ENCODE measurements at places on chromosomes 1 and 21.

DNA sequence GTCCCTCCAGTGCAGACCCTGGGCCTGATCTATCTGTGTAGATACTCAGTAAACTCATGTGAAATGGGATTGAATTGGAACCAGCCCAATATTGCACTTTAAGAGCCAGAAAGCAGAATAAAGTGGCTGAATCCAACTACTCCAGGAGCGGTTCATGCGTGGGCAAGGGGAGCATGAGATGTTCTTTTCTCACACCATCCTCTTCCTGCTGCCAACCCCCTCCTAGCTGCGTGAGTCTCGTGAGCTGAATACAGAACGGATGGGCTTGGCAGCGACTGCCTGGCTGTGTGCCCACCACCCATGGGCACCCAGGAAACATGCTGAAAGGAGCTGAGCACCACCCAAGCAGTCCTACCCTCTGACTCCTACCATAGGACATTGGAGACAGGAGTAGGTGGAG lies 128.3 kb downstream of the ELAVL4 start:
- no peak for DNase-seq

DNA sequence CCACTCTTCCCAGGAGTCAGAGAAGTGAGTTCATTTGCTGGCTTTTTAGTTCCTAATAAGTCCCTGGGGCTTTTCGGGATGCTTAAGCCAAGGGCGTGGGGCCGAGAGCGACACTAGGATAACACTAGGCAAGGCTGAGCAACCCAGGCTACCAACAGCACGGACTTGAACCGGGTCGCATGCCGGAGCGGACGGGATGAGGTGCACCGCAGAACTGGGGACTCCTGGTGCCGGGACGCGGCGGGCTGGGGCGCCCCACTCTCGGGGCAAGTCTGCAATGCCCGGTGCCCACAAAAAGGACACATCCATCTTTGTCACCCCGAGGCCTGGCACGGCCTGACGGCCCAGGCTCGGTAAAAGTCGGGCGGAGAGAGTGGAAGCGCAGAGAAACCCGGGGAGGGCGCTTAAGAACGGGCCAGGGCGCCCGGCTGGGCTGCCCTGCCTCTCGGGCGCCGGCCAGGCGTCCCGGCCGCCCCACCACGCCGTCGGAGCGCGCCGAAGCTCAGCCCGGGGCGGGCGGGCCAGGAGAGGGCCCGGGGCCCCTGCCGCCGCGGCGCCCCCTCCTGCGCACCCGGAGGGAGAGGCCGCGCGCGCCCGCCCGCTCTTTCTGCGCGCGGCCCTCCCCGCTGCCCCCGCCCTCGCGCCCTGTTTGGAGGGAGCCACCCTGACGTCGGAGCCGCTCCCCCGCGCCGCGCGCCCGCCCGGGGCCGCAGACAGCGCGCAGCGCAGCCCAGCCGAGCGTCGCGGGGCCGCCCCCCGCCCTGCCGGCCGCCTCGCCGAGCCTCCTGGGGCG lies at the start of gene NBL1:
TSS of gene NBL1 (plus strand) at position 710 of the 793 bp plus-strand sequence. CDS start 10,720 bp downstream, outside the sequence.
- DNase-seq, result peak; percentile 41

GRCh38 chr1:111904478-111905218 lies 84.8 kb downstream of the KCND3 start:
- no peak for DNase-seq

GRCh38 chr1:234684856-234685255 lies 74.9 kb upstream of the IRF2BP2 start:
- DNase-seq, result no peak

DNA sequence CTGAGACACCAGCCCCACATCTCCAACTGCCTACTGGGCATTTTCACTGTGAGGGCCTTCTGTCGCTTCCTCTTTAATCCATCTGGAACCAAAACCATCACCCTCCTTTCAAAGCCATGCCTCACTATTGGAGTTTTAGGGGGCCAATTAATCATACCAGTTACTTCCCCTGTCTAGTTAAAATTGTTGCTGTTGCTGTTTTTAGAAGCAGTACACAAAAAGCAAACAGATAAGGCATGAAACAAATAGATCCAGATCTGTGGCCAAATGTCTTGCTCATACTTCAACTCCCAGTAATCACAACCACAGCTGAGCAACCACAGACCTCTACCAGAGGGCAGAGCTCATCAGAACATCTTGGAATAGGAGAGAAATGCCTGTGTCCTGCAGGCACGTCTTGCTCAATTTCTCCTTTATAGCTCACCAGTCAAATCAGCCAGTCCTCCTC lies 133.8 kb upstream of the C1orf105 start:
- DNase-seq, result no peak

GRCh38 chr1:112083487-112083886 lies 94.0 kb upstream of the KCND3 start:
- no peak for DNase-seq

GRCh38 chr1:10471411-10472219 lies 714 bp downstream of the DFFA start:
- DNase-seq, result no peak

DNA sequence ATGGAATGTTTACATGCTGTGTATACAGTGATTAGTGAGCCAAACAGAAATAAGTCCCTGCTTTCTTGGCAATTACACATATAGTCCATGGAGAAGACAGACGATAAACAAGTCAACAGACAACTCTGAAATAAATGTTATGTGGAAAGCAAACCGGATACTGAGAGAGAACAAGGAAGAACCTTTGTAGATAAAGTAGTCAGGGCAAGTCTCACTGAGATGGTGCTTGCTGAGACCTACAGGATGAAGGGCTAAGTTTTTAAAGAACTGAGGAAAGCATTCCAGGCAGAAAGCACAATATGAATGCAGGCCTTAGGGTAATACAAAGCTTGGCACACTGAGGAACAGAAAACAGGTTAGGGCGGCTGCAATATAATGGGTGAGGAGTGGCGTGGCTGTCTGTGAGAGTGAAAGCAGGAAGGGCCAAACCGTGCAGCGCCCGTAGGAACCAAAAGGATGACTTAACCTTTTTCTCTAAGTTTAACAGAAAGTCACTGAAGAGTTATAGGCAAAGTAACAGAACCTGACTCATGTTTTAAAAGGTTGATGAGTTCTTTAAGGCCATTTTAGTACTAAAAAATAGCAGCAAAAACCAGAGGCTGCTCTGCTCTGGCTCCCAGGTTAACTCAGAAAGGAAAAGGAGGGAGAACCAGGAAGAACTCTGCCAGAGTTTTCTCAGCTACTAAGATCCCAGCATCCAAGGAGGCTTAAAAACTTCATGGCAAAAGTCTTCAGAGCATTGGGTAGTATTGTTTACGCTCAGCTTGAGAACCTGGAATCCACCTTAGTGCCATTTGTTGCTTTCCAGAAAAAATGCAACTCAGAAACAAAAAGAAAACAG lies 8.7 kb upstream of the TTF2 start:
- no peak for DNase-seq

DNA sequence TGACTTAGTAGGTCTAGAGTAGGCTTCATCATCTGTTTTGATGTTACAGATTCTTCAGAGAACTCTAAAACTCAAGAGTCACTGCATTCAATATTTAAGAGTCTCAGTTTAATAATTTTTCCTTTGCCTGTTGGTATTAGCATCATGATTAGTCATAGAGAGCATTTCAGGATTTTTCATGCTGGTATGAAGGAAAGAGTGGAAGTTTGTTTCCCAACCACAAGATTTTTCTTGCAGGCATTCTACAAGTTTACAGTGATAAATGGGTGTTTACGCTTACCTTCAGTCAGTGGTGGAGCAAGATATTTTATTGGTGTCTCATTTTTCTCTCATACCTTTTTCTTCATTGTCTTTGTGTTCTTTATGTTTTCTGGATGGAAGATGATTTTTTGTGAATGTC lies 58.4 kb upstream of the MYOCOS start:
- no peak for DNase-seq

DNA sequence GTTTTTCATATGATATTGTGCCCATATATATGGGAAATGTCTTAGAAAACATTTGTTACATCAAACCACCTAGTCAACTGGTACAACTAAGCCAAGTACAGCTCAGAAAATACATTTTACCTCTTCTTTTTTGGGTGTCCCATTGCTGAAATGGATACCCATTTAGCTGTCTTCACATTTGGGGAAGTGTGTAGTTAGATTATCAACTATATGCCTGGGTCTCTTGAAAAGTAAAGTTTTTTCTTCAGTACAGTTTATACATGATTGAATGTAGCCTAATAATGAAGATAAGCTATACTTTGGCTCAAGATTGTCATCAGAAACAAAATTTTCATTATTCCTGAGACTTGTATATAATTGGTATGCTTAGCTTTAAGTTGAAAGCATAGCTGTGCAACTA lies 2.0 kb downstream of the AGO3 start:
- DNase-seq, result no peak

DNA sequence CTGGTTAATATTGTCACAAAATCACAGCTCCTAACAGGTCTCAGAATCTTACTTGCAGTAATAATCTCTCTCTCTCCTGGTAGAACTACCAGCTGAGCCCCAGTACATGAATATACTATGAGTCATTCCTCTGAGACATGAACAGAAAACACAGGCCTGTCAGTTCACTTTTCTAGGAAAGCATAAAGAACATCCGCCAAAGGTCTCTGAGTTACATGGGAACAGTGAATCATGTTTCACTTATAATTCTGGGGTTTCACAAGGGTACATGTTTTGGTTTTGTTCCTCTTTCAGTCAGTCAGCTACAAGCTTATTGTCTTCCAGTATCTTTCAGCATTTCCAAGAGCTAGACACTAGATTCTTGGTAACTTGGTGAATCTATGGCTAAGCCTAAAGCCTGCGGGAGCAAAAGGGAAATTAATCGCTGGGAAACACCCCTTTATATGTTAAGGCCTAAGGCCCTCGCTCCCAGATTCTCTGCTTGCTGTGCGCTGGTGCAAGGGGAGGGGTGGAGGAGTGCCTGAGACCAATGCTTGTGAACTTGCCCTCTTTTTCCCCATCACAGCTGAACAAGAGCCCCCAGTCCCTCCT lies 31.7 kb downstream of the IFNGR2 start:
- no peak for DNase-seq

GRCh38 chr1:227214207-227214606 lies 104.1 kb downstream of the CDC42BPA start:
- no peak for DNase-seq

DNA sequence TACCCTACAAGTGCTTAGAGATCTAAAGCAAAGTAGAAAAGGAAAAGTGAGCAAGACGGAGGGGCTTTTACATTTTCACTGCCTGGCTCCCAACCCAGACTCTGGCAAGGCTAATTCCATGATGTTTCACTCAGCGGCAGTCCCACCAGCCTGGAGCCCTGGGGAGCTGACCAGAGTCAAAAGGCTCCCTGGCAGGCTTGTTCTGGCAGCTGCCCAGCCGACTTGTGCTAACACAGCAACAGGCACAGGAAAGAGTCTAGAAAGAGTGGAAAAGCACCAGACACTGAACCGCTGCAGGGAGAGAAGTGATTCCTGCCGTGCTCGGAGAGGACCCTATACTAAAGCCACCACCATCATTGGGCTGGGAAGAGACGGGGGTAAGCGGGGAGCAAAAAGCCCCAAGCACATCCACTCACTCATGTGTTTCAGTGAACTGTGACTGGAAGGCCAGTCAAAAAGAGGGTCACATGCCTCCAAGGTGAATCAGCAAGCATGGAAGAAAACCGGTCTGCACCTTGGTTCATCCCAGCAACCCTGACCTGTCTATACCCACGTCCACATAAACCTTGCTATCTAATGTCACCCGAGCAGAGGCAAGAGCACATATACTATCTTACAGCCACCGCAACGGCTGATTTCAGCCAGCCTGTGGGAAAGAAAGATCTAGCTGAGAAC lies 8.0 kb downstream of the SMIM12 start:
- no peak for DNase-seq

Measured in A549 (cell line).